ENCODE measurements at places on chromosomes 2 and 18. TPM values are rescaled to one million over a fixed set of nuclear protein-coding genes. Genes with fewer than 3 reads are reported as not detected.

The ANKRD30B gene
- not detected for total RNA-seq

The COLEC12 gene
- total RNA-seq = not detected

The SLC40A1 gene
- 7.4 TPM for total RNA-seq

The SP100 gene
- total RNA-seq = 242 TPM

The GALNT14 gene
- not detected for total RNA-seq

The TCF23 gene
- not detected for total RNA-seq

The PDE1A gene
- not detected for total RNA-seq

GRCh38 chr2:100782380-100782878 lies 37.5 kb upstream of the NPAS2 start:
- no peak overlapping the region for H3K4me3 ChIP-seq
- DNase-seq = no peak
- H3K27me3 ChIP-seq = no peaks in the 10 kb centered on the region
- H3K36me3 ChIP-seq = no peaks in the 10 kb centered on the region
- H3K27ac ChIP-seq = no peak overlapping the region

- H3K4me3 ChIP-seq = no peak overlapping the region
- peaks cover 22% of the 10 kb centered on the region for H3K4me1 ChIP-seq
- H3K27ac ChIP-seq = no peak overlapping the region
- no peak for DNase-seq
- H3K27me3 ChIP-seq = no peaks in the 10 kb centered on the region
Observed at GRCh38 chr2:47172156-47172921, 17.2 kb upstream of the STPG4 start.

GRCh38 chr2:218266316-218266979 lies 3.5 kb downstream of the AAMP start:
- H3K27ac ChIP-seq = no peak overlapping the region
- no peaks in the 10 kb centered on the region for H3K27me3 ChIP-seq
- H3K4me3 ChIP-seq = no peak overlapping the region
- no peak for DNase-seq
- H3K36me3 ChIP-seq = peaks cover 49% of the 10 kb centered on the region

GRCh38 chr18:59674186-59674902 lies 22.9 kb downstream of the CCBE1 start:
- H3K27ac ChIP-seq = no peak overlapping the region
- H3K4me3 ChIP-seq = no peak overlapping the region

DNA sequence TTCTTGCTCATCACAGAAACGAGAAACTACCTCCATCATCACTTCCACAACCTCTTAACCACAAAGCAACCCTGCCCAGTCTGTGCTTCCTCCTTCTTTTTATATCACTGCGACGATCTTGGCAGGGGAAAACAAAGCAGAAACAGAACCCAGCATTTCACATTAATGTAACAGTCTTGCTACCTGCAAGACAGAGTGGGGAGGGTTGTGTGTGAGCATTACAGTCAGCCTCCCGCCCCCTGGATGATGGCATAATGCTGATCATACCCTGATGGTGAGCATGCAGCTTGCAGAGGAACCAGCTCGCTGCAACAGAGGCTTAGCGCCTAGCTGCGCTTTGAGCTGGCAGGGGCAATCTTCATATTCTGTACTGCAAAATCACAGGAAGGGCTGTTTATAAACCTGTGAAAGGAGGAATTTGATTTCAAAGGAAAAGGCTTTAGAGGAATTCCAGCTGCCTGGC lies 376.1 kb downstream of the IRS1 start:
- no peaks in the 10 kb centered on the region for H3K36me3 ChIP-seq
- no peak overlapping the region for H3K27ac ChIP-seq
- peak overlapping the region; percentile 37 for H3K4me3 ChIP-seq
- peaks cover 7% of the 10 kb centered on the region for H3K4me1 ChIP-seq
- no peaks in the 10 kb centered on the region for H3K27me3 ChIP-seq
- DNase-seq = peak; percentile 49

GRCh38 chr2:56502616-56503015 lies 318.8 kb downstream of the CCDC85A start:
- no peak overlapping the region for H3K27ac ChIP-seq
- no peaks in the 10 kb centered on the region for H3K4me1 ChIP-seq
- no peak for DNase-seq
- no peak overlapping the region for H3K4me3 ChIP-seq

GRCh38 chr2:232490221-232491138 lies 2.8 kb upstream of the ECEL1 start:
- H3K4me3 ChIP-seq = no peak overlapping the region
- no peaks in the 10 kb centered on the region for H3K36me3 ChIP-seq
- no peak overlapping the region for H3K27ac ChIP-seq
- peaks cover 5% of the 10 kb centered on the region for H3K4me1 ChIP-seq
- no peak for DNase-seq
- H3K27me3 ChIP-seq = peaks cover 24% of the 10 kb centered on the region

GRCh38 chr2:149129433-149129832 lies 90.9 kb downstream of the LYPD6B start:
- H3K4me3 ChIP-seq = no peak overlapping the region
- H3K27ac ChIP-seq = no peak overlapping the region
- no peaks in the 10 kb centered on the region for H3K27me3 ChIP-seq

GRCh38 chr2:133888621-133889219 lies 320.5 kb upstream of the NCKAP5 start:
- no peak overlapping the region for H3K27ac ChIP-seq
- peaks cover 3% of the 10 kb centered on the region for H3K27me3 ChIP-seq
- H3K4me3 ChIP-seq = no peak overlapping the region
- H3K4me1 ChIP-seq = peaks cover 4% of the 10 kb centered on the region
- DNase-seq = no peak

GRCh38 chr2:207337234-207338219 lies 171.8 kb upstream of the KLF7 start:
- peak overlapping the region; percentile 15 for H3K4me3 ChIP-seq
- H3K27ac ChIP-seq = no peak overlapping the region
- no peaks in the 10 kb centered on the region for H3K27me3 ChIP-seq
- no peaks in the 10 kb centered on the region for H3K36me3 ChIP-seq

- H3K36me3 ChIP-seq = no peaks in the 10 kb centered on the region
- no peak within 1 kb of the TSS for H3K27ac ChIP-seq
- peaks cover 29% of the 10 kb centered on the region for H3K4me1 ChIP-seq
- DNase-seq = no peak
- no peaks in the 10 kb centered on the region for H3K27me3 ChIP-seq
- no peak within 1 kb of the TSS for H3K4me3 ChIP-seq
Observed at GRCh38 chr18:45825258-45826044, at the start of gene SIGLEC15. SIGLEC15 (plus strand) TSS chr18:45825675; CDS start chr18:45825729, 54 bp downstream.

DNA sequence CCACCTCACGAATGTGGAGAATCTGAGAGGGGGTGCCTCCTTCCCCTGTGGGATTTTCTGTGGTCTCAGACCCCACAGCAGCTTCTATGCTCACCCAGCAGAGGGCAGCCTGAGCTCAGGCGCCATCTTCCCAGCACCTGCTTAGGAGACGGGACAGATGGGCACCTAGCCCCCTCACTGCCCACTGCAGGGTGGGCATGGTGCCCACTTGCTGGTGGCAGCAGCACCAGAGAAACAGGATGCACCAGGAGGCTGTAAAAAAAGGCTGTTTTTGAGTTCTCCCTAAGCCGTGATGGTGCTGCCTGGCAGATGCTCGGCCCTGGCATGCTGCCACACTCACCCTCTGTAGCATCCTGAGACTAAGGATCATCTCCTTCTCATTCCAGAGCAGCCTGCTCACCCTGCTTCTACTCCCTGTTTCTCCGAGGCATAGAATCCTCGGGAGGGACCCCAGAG lies 19.1 kb upstream of the SLC20A1 start:
- H3K27ac ChIP-seq = peak overlapping the region; percentile 33
- no peaks in the 10 kb centered on the region for H3K27me3 ChIP-seq
- H3K4me3 ChIP-seq = peak overlapping the region; percentile 41
- H3K36me3 ChIP-seq = no peaks in the 10 kb centered on the region

DNA sequence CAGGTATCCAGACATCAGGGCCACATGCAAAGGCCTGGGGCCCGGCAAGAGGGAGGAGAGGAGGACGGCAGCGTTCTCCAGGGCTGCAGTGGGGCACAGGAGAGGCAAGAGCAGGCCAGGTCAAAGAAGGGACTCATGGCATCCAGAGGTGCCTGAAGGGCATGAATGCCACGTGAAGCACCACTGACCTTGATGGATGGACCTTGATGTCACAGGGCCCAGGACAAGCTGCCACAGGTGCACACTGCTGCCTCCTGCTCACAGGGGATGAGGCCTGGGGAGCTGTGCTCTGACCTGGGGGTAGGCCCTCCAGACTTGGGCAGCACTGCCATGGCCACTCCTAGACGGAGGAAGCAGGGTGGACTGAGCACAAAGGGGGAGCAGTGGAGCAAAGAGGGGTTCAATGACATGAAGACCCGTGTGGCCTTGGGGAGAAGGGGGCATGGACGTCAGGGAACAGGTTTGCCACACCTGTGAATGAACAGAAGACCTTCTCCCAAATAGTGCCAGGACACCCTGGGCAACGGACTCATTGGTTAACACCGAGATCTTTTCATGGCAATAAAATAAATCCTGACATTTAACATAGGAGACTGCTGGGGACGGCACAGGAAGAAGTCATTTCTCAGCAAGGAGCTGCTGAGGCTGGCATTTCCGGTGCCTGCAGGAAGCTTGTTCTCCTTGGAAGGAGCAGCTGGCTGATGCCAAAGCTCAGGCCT lies 65.6 kb downstream of the EMX1 start:
- H3K36me3 ChIP-seq = no peaks in the 10 kb centered on the region
- no peak for DNase-seq
- no peaks in the 10 kb centered on the region for H3K27me3 ChIP-seq
- H3K4me3 ChIP-seq = no peak overlapping the region
- H3K27ac ChIP-seq = no peak overlapping the region
- H3K4me1 ChIP-seq = no peaks in the 10 kb centered on the region

DNA sequence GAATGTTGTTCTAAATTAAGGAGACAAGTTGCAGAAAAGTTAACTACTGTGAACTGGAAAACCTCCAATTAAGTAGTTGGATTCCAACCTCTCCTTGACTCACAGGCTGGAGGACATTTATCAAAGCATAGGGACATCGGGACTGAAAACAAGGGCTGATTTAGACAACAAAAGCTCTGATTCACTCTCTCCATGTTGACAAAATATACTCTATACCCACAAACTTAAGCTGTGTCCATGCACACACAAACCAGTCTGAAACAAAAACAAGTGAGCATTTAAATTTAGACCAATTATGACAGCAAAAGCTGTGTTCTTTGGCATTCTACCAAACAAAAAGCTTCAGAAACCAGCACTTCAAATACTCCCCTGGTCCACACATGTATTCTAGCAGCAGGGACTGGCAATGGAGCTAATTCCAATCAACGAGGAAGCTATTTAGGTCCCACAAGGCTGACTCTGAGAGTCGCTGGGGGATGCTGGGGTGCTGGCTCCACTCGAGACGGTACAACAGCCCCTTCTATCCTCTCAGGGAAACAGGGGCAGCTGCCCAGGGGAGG lies 71.4 kb downstream of the NXPH2 start:
- DNase-seq = no peak
- no peaks in the 10 kb centered on the region for H3K27me3 ChIP-seq
- H3K36me3 ChIP-seq = no peaks in the 10 kb centered on the region
- no peak overlapping the region for H3K27ac ChIP-seq
- H3K4me3 ChIP-seq = no peak overlapping the region
- no peaks in the 10 kb centered on the region for H3K4me1 ChIP-seq

DNA sequence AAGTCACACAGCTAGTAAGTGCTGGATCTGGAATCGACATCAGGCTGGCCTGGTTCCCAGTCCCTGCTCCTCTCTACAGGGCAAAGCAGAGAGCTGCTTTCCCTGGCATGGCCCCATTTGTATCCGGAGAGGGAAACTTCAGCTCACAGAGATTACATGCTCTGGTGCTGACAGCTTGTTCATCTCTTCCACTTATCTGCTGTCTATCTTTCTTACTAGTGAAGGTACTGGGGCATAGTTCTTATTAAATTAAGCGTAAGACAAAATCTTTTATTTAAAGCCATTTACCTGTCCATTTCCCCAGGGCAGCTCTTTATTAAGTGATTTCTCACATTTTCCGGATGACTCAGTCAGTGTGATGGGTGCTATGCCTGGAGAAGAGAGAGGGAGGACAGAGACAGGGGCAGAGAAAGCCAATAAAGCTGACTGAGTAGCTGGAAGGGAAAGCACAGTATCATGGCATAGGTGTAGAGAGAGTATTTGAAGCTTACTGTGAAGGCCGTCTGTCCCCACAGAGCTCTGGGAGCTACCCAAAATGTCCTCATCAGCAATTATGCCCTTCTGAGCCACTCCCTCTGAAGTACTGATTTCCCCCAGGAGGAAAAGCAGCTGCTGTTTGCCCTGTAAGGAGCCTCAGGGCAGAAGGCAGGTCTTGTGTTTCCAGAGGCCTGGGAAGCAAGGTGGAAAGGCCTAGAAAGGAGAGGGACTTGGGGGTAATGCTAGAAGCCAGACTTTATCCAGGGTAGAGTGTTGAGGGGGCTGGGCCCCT lies 44.1 kb upstream of the EPAS1 start:
- H3K4me1 ChIP-seq = no peaks in the 10 kb centered on the region
- no peaks in the 10 kb centered on the region for H3K36me3 ChIP-seq
- no peak overlapping the region for H3K4me3 ChIP-seq
- no peak overlapping the region for H3K27ac ChIP-seq
- H3K27me3 ChIP-seq = no peaks in the 10 kb centered on the region
- no peak for DNase-seq

All from CD4-positive, alpha-beta T cell (primary cell).